ENCODE measurements at places on chromosomes 2 and 18.

- DNase-seq: peak; percentile 92
- no peak overlapping the region for H3K4me3 ChIP-seq
- peak overlapping the region; percentile 21 for H3K27ac ChIP-seq
- peaks cover 10% of the 10 kb centered on the region for H3K36me3 ChIP-seq
Observed at GRCh38 chr2:157413326-157414035, 30.4 kb downstream of the CYTIP start.

GRCh38 chr2:26892133-26892532, 44.2 kb downstream of the DPYSL5 start:
- peaks cover 17% of the 10 kb centered on the region for H3K4me1 ChIP-seq
- H3K4me3 ChIP-seq: no peak overlapping the region
- DNase-seq: no peak
- no peaks in the 10 kb centered on the region for H3K27me3 ChIP-seq
- H3K27ac ChIP-seq: no peak overlapping the region

DNA sequence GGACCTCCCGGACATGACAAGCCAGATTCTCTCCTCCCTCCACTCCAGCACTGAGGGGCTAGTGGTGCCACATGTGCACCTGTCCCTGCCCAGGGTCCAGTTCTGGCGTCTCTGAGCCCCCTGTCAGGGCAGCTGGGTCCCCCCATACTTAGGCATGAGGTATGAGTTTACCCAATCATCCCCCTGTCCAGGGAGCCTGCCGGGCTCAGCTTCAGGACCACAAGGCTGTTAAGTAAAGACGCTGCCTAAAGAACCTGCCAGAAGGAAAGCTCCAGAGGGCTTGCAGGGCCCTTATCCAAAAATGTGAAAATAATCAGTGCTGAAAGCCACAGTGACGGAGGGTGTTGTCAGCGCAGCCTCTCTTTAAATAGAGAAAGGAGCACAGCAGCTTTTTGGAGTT, 40.0 kb downstream of the SH3BP4 start:
- H3K4me3 ChIP-seq: no peak overlapping the region
- peaks cover 15% of the 10 kb centered on the region for H3K36me3 ChIP-seq
- DNase-seq: no peak
- no peak overlapping the region for H3K27ac ChIP-seq
- no peaks in the 10 kb centered on the region for H3K27me3 ChIP-seq

DNA sequence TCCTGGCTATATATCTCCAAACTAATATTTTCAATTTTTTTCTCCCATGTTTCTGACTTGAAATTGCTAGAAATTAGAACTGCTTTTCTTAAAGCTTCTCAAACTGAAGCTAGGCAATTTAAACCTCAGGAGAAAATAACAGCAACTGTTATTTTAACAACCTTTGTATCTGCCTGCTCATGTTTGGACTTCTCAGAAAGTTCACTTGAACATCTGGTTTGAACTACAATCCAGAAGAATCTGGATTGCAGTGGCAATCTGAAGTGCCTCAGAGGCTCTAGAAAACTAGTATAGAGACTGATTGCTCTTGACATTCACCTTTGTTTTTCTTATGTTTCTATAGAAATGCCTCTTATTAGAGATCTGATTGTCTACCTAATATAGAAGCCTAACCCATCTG, 64.1 kb downstream of the STAT4 start:
- no peaks in the 10 kb centered on the region for H3K27me3 ChIP-seq
- H3K27ac ChIP-seq: no peak overlapping the region
- no peaks in the 10 kb centered on the region for H3K4me1 ChIP-seq

DNA sequence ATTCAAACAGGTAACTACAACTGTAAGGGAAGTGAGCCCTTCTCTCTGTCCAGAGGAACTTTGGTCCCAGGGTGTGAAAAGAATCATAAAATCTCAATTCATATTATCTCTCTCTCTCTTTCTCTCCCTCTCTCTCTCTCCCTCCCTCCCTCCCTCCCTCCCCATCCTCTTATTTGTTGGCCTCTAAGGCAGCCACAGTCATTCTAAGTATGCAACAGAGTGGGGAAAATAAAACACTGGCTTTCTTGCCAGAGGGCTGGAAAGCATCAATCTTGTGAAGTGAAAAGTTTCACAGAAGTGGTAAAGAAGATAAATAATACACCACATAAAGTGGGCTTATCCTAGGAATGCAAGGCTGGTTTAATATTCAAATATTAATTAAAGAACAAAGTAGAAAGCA, 95.6 kb upstream of the KCNH7 start:
- H3K27me3 ChIP-seq: no peaks in the 10 kb centered on the region
- no peaks in the 10 kb centered on the region for H3K36me3 ChIP-seq
- DNase-seq: no peak

DNA sequence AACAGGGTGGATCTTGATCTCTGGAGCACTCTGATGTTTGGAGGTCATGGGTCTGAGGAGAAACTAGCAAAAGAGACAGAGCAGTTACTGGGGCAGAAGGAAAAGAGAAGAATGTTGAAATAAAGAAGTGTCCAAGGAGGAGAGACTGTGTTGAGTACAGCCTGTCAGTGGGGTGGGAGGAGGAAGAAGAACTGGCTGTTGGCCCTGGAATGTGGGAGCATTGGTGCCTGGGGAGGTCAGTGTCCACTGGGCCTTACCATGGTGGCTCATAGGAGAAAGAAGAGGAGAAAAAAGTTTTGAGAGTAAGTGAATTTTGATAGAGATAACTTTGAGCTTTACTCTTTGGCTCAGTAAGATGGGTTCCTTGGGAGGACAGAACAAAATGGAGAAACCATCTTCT, 499.0 kb downstream of the TXNL1 start:
- no peak for DNase-seq
- no peaks in the 10 kb centered on the region for H3K36me3 ChIP-seq
- no peaks in the 10 kb centered on the region for H3K27me3 ChIP-seq
- no peaks in the 10 kb centered on the region for H3K4me1 ChIP-seq

DNA sequence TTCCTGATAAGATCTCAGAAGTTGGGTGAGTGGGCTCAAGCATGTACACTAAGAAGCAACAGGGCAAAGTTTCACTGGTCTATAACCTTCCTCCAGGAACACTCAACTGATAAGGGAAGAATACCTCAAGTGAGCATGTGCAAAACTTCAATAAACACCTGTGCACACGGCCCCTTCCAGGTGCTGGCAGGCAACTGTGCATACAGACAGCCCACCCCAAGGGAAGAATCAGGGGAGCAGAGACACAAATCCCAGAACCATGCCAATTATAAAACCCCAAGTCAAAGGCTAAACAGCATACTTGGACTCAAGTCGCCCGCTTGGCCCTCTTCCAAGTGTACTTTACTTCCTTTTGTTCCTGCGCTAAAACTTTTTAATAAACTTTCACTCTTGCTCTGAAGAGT, 85.9 kb upstream of the RTN4 start:
- no peak overlapping the region for H3K27ac ChIP-seq
- H3K36me3 ChIP-seq: no peaks in the 10 kb centered on the region
- no peaks in the 10 kb centered on the region for H3K27me3 ChIP-seq
- no peak for DNase-seq

DNA sequence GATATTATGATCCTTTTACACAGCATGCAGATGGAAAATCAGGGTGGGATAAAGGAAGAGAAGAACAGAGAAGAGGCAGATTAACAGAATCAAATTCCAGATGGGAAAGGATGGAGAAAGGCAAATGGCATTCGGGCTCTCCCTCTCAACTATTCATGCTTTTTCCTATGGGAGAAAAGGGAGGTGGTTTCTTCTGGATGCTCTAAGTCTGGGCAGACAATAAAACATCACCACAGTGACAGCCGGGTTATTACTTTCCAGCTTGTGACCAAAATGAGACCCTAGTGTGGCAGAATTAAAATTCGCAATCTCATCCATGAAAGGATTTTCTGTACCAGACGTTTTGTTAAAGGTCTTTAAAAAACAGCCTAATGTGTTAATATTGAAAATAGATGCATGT, 440.7 kb downstream of the RND3 start:
- no peaks in the 10 kb centered on the region for H3K36me3 ChIP-seq
- no peak overlapping the region for H3K4me3 ChIP-seq
- H3K27ac ChIP-seq: no peak overlapping the region
- DNase-seq: no peak
- no peaks in the 10 kb centered on the region for H3K27me3 ChIP-seq

DNA sequence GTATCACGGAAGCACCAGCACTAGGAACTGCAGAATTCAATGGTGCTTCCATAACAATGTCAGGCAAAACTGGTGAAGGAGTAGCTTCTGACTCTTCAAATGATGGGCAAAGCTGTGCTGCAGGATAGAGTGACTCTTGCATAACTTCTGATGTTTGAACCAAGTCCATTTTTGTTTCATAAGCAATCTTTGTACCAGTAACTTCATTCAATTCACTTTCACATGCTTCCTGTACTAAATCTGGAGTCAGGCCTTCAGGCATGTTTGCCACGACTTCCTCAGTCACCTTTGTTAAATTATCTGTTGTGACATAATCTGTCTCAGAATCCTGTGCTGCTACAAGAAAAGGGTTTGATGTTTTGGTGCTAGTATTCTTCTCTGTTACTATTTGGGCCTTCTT, 24.0 kb downstream of the RTN4 start:
- no peaks in the 10 kb centered on the region for H3K27me3 ChIP-seq
- no peak overlapping the region for H3K4me3 ChIP-seq
- no peaks in the 10 kb centered on the region for H3K36me3 ChIP-seq
- peaks cover 29% of the 10 kb centered on the region for H3K4me1 ChIP-seq
- DNase-seq: no peak

- H3K36me3 ChIP-seq: no peaks in the 10 kb centered on the region
- H3K27ac ChIP-seq: no peak overlapping the region
- H3K27me3 ChIP-seq: no peaks in the 10 kb centered on the region
- DNase-seq: no peak
- no peak overlapping the region for H3K4me3 ChIP-seq
Observed at GRCh38 chr2:146135245-146135644, 1615.3 kb upstream of the ZEB2 start.

GRCh38 chr2:24237313-24237712, 62.5 kb downstream of the FAM228A start:
- DNase-seq: peak; percentile 4
- H3K27ac ChIP-seq: no peak overlapping the region

DNA sequence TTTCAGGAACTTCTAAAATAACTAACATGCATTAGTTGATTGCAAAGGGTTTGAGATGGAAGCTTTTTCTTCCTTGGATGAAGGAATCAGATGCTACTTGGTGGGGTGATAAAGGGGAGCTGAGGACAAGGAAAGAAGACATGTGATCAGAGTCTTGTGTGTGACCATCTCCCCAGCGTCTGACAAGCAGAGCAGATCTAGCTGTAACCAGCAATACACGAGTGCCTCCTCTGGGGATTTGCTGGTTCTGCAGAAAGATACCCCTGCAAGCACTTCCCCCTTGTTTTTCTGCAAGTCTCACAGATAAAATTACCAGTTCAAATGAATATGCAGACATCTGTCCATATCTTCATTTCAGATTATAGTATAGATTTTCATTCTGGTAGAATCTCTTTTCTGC, 2.7 kb downstream of the CDH7 start:
- peak overlapping the region; percentile 30 for H3K27ac ChIP-seq
- peak; percentile 83 for DNase-seq
- no peaks in the 10 kb centered on the region for H3K4me1 ChIP-seq
- peaks cover 17% of the 10 kb centered on the region for H3K27me3 ChIP-seq
- no peak overlapping the region for H3K4me3 ChIP-seq

All from common myeloid progenitor, CD34-positive (primary cell).